ENCODE measurements at places on chromosomes 13 and 19.

- no peak for DNase-seq
Observed at GRCh38 chr13:108494991-108495645, 134.3 kb upstream of the MYO16 start.

DNA sequence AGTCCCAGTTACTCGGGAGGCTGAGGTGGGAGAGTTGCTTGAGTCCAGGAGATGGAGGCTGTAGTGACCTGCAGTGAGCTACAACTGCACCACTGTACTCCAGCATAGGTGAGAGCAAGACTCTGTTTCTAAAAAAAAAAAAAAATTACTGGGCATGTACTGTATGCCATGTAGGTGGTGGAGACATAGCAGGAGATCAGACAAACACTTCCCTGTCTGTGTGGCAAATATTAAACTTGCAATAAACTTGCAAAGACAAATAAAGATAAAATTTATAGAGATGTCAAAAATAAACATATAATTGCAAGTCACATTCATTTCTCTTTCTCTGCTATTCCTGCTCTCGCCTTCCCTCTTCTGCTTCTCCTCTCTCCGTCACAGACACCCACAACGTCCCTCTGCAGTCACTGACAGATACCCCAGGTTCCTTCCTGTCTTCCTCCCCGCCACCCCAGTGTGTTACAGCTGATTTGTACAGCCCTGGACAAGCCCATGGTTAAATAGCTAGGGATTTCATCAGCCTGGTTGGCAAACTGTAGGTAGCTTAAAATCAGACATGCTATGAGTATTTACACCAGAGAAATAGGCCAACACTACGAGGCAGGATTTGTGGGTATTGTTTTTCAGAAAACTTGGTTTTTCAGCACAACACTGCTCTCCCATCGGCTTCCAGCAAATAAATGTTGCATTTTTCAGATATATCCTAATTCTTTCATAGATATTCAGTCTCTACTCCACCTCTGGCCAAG is 1.3 kb upstream of the CD177 start:
- no peak for DNase-seq

GRCh38 chr13:73610799-73611592 is 523.2 kb downstream of the KLF12 start:
- DNase-seq: no peak

DNA sequence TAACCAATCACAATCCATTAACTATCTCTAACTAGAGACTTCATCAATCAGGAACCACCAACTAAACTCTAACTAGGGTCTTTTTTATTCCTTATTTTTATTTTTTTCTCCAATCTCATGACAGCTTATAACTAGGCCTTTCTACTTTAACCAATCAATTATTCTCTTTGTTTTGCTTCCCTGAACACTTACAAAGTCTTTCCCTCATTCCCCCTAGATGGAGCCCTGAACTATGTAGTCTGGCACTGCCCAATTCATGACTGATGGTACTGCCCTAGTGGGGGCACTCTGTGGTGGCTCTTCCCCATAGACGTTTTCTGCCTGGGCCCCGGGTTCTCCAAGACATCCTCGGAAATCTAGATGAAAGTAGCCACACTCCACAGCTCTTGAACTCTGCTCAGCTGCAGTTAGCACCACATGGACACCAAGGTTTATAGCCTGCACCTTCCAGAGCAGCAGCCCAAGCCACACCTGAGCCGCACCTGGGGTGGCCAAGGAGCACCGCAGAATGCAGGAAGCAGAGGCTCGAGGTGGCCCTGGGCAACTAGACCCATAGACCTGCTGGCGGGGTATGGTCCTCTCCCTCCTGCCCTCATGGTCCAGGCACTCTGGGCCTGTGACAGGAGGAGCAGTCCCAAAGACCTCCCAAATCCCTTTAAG is 6.6 kb downstream of the ATP7B start:
- no peak for DNase-seq

DNA sequence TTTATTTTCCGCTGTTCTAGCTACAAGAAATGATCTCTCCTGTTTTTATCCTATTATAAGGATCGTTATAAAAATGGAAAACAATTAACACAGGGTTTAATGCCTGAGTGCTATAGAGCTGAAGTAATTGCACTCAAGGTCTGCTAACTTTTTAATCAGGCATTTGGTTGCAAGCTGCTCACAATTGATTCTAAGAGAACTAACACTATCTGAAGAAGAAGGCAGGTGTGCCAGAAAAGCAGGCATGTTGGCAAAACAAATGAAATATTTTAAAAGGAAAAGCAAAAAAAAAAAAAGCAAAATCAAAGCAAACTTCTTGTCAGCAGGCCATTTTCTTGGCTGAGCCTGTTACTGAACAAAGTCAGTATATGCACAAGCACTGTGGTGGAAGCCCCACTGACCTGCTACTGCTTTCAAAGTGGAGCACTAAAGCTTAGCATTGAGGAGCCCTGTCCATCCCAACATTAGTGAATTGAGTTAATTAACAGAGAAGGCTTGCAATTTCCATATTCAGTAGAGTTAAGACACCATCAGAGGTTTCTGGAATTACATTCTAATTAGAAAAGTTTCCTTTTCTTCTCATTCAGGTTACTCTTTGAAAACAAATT is 574.2 kb downstream of the PCDH9 start:
- no peak for DNase-seq

- DNase-seq: no peak
Observed at GRCh38 chr13:90928109-90928508, 419.4 kb upstream of the MIR17HG start.

DNA sequence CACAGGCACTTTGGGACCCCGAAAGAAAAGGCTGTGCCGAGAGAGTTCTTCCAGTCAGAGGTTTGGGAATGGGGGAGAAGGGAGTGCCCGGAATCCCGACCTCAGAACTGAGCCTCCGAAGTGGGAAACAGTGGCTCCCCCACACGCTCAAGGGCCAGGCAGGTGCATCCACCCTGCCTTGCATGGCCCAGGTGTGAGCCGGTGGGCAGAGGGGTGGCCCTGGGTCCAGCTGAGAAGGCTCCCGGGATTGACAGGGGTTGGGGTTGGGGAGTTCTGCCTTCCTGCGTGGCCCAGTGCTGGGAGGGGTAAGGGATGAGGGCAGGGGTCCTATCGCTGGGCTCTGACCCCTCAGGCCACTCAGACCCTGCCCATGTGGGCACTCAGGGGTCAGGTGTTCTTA is 163.5 kb upstream of the TUBA3C start:
- DNase-seq: no peak

GRCh38 chr19:52945652-52946321 is 16.9 kb downstream of the ZNF816 start:
- no peak for DNase-seq

- DNase-seq: no peak
Observed at GRCh38 chr19:16226878-16227836, 29.4 kb downstream of the AP1M1 start.

GRCh38 chr13:94558716-94559115 is 37.2 kb downstream of the TGDS start:
- DNase-seq: no peak

GRCh38 chr19:29285878-29286277 is 72.9 kb upstream of the UQCRFS1 start:
- DNase-seq: no peak

DNA sequence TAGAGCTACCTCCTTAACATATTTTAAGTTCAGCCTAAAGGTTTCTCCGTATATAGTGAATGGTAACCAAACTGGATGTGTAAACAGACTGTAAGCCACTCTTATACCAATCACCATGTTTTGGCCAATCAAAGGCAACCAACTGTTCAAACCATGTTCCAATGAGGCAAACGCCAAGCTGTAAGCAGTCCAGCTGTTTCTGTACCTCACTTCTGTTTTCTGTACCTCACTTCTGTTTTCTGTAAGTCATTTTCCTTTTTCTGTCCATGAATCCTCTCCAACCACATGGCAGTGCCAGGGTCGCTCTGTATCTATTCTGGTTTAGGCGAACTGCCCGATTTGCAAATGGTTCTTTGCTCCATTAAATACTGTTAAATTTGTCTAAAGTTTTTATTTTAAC is 24.4 kb downstream of the COMMD6 start:
- no peak for DNase-seq

DNA sequence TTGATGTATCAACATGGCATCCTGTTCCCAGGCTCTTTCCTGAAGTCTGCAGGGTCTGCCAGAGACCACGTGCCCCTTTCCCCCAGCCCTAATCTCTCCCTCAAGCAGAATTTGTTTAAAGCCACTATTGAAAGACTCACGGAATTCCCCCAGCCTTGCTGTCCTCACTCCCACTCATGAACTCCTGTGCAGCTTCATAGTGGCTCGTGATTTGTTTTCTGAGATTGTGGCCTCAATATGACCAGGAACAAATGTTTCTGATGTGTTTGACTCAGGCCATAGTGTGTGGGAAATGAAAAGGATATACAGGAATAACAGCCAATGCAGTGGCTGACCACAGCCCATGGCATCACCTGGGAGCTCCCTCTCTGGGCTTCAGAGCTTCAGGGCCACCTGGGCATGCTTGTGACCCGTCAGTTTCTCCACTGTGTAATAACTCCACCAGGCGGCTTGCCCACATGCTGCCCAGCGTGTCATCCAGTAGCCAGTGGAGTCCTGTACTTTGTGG is 8.1 kb upstream of the SERPINE3 start:
- DNase-seq: no peak

- peak; percentile 89 for DNase-seq
Observed at GRCh38 chr19:4374498-4375163, 25.7 kb downstream of the SH3GL1 start.

- DNase-seq: no peak
Observed at GRCh38 chr13:39215971-39216370, 177.7 kb downstream of the NHLRC3 start.

DNA sequence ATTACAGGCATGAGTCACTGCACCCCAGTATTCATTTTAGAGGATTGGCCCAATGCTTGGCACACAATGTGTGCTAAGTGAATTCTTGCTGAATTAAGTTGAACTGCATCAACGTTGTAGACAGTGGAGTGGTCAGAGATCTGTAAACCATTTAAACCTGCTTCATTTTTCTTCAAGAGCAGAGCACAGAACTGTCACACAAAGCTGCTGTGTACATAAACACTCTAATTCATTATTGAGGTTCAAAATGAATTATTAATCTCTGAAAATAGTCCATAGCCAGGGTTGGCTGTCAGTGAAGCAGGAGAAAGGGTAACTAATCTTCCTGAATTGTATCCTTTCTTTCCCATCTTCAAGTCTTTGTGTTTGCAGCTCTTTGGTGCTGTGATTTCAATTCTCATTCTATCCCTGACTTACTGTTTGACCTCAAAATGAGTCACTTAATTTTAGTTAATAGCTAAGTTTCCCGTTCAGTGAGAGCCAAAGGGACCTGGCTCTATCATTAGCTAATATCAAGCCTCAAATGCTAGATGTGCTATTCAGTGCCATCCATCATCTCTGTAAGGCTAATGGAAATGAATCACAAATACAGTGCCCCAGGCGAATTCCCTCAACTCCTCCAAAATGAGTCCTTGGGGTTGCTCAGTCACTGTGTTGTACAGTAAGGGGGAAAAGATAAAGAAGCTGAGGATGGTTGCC is 77.0 kb upstream of the TSC22D1 start:
- DNase-seq: no peak

DNA sequence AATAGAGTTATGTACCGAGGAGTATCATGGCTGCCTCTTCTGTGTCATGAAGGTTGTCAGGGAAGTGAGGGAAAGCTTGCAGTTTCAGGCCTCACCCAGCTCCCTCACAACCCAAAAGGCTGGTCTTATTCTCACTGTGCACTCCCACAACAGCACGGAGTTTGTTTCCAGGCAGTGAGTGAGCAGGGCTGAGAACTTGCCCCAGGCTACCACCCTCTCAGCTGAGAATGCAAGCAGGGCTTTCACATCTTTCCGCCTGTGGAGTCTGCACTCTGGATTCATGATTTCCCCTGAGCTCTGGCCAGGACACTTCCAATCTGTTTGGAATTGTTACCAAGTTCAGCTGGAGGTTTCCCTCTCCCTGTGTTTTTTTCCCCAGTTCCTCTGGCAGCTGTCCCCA is 2284.7 kb upstream of the PCDH20 start:
- DNase-seq: no peak

DNA sequence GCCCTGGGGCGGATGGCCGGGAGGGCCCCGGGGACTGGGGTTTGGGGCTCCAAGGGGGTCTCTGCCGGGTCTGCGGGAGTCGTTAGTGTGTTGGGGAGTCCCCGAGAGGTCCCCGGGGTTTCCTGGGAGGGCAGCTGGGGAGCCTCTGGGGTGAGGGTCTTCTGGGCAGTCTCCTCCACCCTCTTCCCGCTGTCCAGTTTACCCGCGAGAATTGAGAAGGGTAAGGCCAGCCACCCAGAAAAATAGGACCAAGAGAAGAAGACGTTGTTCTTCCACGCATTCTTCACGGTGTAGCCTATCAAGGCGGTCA is 1.0 kb upstream of the ETFB start:
- no peak for DNase-seq

DNA sequence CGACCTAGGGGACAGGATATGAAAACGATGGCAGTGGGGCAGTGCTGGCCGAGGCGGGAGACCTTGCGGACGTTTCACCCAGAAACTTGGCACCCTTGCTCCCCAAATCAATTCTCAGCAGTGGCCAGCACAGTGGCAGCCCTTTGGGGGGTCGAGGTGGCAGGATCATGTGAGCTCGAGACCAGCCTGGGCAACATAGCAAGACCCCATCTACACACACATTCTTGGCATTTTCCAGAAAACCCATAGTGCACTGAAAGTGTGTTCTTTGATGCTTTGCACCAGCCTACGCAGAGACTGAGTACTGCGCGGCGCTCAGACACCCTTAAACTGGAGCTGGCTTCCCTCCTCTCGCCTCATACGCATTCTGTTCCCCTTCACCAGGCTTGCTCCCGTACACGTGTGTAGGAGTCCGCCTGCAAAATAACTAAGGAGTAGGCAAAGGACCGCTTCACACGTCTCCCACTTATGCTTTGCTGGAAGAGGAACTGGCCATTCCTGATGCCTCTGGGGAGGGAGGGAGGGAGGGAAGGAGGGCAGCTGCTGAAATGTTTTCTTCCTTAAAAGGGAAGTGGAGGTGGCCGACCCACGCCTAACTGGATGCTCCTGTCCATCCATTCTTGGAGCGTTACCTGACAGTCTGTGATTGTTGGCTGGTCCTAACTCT is 23.5 kb upstream of the MIER2 start:
- no peak for DNase-seq

- DNase-seq: peak; percentile 13
Observed at GRCh38 chr13:101474419-101474957, 22.0 kb downstream of the ITGBL1 start.

DNA sequence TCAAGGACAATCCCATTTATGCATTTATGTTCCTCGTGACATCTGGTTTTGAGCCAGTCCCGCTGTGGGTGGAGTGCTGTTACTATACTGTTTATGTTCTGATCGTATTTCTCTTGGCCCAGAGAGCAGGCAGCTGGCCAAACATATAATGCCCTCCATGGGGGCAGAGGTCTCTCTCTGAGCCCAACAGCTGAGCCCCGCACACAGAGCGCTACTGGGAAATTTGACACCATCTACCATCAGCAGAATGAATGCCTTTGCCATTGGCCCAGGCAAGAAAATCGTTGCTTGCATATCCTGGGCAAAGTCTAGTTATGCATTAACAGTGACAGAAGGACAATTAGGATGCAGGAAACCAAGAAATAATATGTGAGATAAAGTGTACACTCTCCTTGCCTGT is 126.8 kb upstream of the CACNA1A start:
- no peak for DNase-seq

DNA sequence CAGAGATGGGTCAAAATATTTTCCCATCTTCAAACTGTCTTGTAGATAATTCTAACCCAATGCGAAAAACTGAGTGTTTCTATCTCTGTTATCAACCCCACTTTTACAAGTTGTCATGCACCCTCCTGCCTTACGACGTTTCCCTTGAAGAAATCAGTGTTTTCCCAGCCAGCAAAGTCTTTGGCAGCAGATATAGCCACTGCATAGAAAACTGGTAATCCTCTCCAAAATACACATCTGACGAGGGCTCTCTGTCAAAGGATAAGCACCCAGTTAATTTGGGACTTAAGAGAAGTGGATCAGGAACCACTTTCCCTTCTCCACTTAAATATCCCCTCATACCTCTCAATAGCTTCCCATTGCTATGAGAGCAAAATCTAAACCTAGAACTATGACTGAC is 351.9 kb upstream of the MIR17HG start:
- DNase-seq: no peak
